M059J (cell line): ENCODE measurements at places on chromosomes 6 and 20.

- peak; percentile 78 for DNase-seq
These were observed 197.9 kb downstream of the TRIM27 start for GRCh38 chr6:28725890-28726348.

- no peak for DNase-seq
These were observed 91.2 kb downstream of the DNAH8 start for GRCh38 chr6:38806271-38806670.

DNA sequence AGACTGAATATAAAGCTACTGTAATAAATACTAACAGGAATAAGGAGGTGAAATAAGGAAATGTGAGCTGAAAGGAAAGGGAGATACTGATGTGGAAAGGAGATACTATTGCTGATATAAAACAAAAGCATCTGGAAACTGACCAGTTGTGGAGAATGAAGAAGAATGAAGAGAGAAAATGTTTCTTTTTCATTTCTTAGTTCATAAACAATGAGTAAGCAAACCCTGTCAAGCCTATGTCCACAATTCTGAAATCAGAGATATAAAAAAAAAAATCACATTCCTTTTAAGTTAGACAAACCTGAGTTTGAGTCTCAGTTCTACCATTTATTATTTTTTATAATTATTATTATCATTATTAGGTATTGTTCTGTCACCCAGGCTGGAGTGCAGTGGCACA, 121.6 kb upstream of the GJE1 start:
- DNase-seq, result peak; percentile 63

- DNase-seq, result no peak
These were observed 140.0 kb upstream of the RNF217 start for GRCh38 chr6:124822204-124822613.

- no peak for DNase-seq
These were observed 168.6 kb downstream of the ADGRG6 start for GRCh38 chr6:142470421-142470820.
